Right lung (tissue), 10 donors: ENCODE measurements at places on chromosomes 1 and 21.

DNA sequence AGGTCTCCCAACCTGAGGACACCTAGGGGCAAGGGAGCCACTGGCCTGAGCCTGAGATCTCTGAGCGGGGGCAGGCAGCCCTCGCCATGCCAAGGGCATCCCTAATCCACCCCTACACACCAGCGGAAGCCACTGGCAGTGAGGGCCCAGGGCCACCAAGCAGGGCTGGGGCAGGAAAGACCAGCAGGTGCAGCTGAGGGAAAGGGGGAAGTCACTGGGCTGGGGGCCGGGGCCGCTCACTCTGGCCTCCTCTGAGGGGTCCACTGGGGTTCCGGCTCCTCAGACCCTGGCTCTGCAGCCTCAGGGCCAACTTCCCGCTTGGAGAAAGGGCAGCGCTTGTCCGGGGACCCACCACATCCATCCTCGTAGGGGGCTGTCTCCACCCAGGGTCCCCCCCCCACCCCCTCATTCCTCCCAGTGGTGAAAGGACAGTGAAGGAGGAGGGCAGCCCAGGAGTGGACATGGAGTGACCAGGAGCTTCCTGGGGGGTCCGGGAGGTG lies 42.5 kb upstream of the ACTRT2 start:
- no peak for DNase-seq

DNA sequence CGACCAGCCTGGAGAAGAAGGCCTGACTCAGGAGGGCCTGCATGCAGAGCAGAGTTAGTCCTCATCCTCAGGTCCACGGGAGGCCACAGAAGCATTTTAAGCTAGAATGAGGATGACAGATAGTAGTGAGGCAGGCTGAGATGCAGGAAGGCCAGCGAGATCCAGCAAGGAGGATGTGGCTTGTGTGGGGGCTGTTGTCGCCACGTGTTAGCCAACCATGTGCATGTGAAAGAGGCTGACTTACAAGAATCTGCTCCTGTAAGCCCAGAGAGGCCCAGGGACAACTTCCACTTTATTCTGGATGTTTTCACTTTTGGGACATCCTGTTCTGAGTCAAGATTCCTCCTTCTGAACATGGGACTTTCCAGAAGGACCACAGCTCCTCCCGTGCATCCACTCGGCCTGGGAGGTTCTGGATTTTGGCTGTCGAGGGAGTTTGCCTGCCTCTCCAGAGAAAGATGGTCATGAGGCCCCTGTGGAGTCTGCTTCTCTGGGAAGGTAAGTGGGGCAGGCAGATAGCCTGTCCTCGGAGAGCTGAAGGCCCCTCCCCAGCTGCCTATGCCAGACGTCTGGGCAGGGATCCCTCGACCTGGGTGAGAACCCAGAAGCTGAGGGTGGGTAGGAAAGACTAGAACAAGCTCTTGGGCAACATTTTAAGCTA lies at the start of gene SLAMF8:
Gene SLAMF8, plus strand, starts transcription at position 433 of the 661 bp plus-strand sequence. Its CDS starts 26 bp downstream, at position 459.
- no peak for DNase-seq

GRCh38 chr1:155678027-155678426 lies 10.5 kb downstream of the YY1AP1 start:
- DNase-seq: no peak

GRCh38 chr1:176682830-176683535 lies 220.0 kb downstream of the PAPPA2 start:
- no peak for DNase-seq

- DNase-seq: no peak
Observed at GRCh38 chr1:205444931-205445645, 10.8 kb downstream of the BLACAT1 start.

- no peak for DNase-seq
Observed at GRCh38 chr1:167165219-167165618, 55.5 kb upstream of the POU2F1 start.

GRCh38 chr1:5755552-5756125 lies 236.6 kb downstream of the NPHP4 start:
- no peak for DNase-seq

DNA sequence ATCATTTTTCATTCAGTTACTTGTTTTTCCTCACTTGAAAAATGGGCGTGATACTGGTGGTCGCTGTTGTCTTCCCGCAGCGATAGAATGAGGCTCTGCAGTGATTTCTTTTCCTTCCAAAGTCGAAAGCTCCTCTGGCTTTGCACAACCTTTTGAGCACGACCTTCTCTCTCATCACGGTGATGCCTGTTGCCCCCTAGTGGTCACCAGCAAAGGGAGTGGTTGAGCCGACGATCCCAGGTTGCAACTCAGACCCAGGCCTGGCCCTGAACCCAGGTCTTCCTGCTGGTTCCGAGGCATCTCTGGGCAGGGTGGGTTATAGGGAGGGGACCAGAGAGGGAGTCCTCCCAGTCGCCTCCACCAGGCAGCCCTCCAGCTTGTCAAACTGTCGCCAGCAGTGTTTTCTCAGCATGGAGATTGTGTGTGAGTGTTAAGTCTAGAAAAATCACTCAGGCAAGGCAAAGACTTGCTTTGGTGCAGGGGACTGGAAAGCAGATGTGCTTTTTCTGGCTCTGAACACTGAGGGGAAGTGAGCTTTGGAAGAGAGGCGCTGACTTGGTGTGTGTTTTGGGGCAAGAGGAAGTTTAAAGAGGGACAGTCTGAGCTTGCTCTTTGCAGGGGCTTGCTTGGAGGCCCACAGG lies 285.3 kb downstream of the CAMTA1 start:
- DNase-seq: peak; percentile 48

GRCh38 chr1:220680085-220680687 lies 10.0 kb upstream of the C1orf115 start:
- no peak for DNase-seq
